ENCODE measurements at places on chromosomes 16 and 17.

- no peak for DNase-seq
These were observed 120.0 kb upstream of the HS3ST3A1 start for GRCh38 chr17:13721705-13722104.

DNA sequence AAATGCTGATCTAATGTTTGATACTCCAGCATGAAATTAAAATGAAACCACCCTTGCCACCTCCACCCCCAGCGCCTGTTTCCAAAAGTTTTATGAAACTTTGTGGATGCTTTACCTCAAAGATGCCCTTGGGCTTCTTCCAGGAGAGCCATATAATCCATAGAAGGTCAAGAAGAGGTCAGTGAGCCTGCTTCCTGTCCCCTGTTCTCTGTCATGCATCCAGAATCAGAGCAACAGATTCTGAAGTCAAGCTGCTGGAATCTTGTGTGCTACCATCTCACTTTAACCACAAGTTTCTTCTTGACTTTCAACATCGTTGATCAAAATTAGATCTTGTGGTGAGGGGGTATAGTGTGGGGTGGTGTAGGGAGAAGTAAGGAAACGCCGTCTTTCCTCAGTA lies 8.6 kb downstream of the GOSR2 start:
- DNase-seq: no peak

DNA sequence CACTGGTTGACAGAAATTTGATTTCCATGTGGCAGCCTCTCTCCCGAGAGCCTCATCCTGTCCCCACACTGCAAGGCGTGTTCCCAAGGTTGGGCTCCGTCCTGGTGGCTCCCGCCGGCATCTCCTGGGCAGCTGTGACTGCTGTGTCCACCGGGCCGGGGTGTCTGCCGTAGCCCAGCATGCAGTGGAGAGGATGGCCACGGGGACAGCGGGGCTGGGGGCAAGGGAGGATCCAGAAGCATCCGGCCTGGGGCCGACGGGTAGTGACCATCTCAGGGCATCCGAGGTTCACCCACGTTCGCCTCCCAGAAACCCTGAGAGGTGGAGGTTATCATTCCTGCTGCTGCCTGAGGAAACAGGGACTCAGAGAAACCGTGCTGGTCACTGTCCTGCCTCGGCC lies 7.3 kb upstream of the RAB40B start:
- DNase-seq: no peak

DNA sequence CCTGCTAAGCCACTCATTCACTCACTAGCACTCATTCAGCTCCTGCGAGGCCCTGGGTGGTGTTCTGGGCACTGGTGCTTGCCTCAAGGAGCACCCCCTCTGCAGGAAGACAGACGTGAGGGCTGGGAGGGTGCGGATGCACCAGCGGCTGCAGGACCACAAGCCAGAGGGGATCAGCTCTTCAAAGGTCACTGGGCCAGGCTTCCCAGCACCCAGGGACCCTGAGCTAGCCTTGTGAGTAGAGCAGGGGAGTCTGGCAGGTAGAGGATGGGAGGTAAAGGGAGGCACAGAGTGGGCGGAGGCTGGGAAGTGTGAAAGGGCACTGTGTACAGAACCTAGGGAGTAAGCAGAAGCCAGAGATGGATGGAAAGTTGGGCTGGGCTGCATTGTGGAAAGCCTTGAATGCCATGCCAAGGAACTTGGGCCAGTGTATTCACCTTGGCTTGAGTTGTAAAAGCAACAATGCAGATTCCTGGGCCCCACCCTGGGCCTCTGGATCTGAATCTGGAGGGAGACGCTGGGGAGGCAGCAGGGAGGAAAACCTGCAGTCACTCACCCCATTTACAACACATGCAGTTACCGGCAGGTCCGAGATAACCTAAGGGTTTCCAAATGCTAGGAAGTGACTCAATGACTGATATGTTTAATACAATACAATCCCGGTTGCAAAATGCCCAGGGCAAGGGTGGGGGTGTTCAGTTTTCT lies 1.7 kb downstream of the IL4R start:
- DNase-seq: no peak

DNA sequence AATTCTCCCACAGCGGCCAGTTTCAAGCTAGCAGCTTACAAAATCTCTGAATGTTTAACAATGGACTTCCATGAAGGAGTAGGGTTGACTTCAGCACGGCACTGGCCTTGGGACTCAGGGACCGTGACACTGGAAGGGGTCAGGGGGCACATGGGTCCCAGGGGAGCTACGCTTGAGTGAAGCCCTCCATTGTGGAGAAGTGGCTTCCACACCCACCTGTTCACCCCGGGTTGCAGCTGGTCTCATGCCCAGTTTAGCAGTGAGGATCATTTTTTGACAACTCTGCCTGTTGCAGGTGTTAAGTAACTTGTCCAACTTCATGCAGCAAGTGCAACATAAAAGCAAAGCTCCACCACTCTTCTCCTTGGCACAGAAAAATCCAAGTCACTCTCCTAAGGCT lies 510.2 kb downstream of the CDH13 start:
- DNase-seq: no peak

DNA sequence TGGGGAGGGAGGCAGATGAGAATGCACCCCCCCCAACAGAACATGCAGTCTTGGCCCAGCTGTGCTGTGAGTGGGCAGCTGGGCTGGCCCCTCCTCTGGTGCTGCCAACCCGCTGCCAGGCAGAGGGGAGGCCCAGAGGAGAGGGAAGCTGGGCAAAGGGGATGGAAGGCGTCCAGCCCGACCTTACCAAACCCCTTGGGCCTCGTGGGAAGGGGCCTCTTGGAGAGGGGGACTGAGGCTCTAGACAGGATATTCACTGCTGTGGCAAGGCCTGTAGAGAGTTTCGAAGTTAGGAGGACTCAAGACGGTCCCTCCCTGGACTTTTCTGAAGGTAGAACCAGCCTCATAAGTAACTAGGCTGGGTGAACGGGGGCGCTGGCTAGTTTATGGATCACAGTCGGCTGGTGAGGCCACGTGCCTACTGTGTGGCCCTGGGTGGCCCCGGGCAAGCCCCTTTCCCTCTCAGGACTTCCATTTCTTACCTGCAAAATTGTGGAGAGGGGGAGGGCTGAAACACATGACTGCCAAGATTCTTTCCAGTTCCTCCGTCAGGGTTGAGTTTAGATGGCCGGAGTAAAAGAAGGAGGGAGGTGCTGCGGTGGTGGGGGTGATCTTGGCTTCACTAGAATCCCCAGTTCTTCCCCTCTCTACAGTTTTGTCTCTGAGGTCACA lies 857 bp upstream of the STAT5A start:
- DNase-seq: no peak

DNA sequence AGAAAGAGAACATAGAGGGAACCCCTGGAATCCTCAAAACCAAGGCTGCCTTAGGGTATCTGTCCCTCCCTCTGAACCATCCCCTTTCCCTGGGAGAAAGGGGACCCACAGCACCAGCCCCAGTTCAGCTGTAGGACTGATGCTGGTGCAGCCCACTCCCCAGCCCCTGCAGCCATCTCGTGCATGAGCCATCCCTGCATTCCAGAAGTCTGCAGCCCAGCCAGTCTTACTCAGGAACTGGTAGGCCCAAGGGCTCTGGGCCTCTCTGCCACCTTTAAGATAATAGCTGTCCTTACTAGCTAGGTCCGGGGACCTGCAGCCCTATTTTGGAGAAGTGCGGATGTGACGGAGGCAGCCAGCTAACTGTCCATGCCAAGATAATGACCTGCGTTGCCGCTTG lies 6.0 kb upstream of the EVPL start:
- no peak for DNase-seq

DNA sequence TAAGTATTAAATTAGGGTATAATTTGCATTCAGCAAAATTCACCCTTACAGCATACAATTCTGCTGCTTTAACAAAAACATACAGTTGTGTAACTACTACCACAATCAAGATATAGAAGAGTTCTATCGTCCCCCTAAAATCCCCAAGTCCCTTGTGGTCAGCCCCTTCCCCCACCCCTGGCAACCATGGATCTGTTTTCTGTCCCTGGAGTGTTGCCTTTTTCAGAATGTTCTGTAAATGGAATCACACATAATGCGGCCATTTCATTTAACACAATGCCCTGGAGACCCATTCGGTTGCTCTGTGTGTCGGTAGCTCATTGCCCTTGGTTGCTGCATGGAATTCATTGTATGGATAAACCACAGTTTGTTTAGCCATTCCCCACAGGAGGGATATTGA lies 190.2 kb downstream of the IRX5 start:
- DNase-seq: no peak

GRCh38 chr17:36728030-36728991 lies 126.9 kb downstream of the MRM1 start:
- no peak for DNase-seq

DNA sequence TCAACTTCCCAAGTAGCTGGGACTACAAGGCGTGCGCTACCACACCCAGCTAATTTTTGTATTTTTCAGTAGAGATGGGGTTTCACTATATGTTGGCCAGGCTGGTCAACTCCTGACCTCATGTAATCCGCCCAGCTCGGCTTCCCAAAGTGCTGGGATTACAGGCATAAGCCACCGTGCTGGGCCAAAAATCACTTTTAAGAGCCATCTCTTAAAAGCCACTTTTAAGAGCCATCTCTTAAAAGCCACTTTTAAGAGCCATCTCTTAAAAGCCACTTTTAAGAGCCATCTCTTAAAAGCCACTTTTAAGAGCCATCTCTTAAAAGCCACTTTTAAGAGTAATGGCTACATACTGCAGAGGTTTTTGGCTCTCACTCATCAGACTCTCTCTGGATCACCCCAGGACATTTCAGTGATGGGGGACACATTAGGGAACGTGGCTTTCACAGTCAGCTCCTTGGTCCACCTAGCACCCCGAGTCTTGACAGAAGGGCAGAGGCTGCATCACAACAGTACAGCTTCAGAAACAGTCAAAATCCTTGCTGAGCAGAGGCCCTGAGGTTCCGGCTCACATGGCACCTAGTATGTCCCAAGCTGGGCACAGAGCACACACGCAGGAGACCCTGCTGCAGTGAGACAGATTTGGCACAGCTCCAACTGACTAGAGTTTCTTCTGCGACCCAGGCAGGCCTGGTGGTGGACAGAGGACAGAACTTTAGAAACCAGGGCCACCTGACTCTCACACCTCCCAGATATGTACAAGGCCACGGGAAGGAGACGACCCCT lies 23.6 kb downstream of the RANBP10 start:
- DNase-seq: no peak

- no peak for DNase-seq
These were observed 389.5 kb downstream of the SLC39A11 start for GRCh38 chr17:72702998-72703397.

- DNase-seq: no peak
These were observed 10.9 kb downstream of the UBALD2 start for GRCh38 chr17:76276069-76276431.

DNA sequence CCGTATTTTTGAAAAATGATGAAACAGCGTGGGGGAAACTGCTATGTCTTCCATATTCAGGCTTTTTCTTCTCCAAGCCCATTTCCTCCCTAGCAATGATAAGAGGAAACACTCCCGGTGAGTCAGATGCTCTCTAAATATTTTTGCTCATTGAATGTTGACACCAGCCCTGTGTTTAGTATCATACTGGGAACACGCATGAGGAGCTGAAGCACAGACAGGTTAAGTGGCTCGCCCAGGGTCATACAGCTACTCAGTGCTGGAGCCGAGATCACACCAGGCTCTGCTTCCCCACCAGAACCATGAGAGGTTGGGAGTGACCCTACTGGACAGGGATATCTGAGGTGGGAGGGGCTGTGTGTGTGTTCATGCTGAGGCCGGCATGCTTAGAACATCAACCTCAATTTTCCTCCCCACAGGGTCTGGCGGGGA lies 37.8 kb upstream of the ADGRG1 start:
- no peak for DNase-seq

- DNase-seq: no peak
These were observed 1.6 kb downstream of the NDUFB10 start for GRCh38 chr16:1960665-1961630.

GRCh38 chr17:74541176-74542111 lies 4.5 kb downstream of the CD300C start:
- no peak for DNase-seq

DNA sequence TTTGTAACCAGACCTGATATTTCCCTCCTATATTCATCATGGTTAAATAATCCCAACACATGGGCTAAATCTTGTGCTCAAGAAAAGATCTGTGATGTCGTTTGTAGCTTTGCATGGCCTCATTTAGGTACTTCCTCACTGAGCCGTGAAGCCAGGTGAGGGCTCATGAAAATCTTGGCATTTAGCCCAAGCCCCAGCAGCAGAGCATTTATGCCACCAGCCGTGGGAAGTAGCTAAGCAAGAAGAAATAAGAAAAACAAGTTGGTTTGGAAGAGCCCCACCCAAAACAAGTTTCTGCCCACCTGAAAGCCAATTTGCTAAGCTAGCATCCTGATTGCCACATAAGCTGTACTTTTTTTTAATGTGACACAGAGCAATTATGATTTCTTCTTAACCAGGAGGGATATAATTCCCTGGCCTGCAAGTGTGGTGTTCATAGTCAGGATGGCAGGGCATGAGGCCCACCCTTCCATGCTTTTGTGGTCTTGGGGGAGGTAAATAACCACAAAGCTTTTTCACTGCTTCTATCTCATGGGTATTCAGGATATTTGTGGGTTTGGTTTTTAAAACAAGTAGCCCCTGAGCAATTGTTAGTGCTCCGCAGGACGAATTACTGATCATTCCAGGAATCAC lies 10.5 kb downstream of the TMIGD1 start:
- no peak for DNase-seq

- DNase-seq: no peak
These were observed 239.7 kb downstream of the XYLT1 start for GRCh38 chr16:17230932-17231581.

GRCh38 chr17:8382880-8383142 lies 182 bp downstream of the RPL26 start:
- no peak for DNase-seq

- no peak for DNase-seq
These were observed 39.5 kb downstream of the CMIP start for GRCh38 chr16:81483970-81484595.

DNA sequence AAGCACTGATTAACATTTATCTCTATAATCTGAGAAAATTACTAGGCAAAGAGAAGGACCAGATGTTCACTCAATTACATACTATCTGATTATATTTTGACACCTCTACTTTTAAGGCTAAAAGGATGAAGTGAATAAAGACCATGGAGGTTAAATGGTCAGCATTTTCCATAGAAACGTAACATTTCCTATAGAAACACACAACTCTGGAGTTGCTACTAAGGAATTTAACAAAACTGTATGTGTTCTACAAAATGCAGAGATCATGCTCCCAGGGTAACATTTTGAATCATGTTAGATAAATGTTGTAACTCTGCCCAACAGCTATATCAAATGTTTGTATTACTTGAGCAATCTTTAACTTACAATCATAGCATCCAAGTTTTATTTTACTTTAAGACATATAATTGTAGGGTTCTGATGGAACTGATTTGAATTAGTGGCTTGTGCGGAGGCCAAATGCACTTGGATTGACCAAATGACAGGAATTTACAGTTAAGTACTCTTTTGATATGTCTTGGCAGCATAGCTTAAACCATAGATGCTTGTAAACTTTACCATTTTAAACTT lies 97.7 kb downstream of the RPGRIP1L start:
- no peak for DNase-seq

- peak; percentile 37 for DNase-seq
These were observed 79.0 kb downstream of the CDH8 start for GRCh38 chr16:61957075-61957855.
